ENCODE measurements at places on chromosomes 1 and 21. TPM values are rescaled to one million over a fixed set of nuclear protein-coding genes. Genes with fewer than 3 reads are reported as not detected.

Gene KIF14
- total RNA-seq: 0.54 TPM

Gene TNFSF18
- total RNA-seq: under 0.01 TPM

Gene VSIG8
- not detected for total RNA-seq

Gene DCDC2B
- under 0.01 TPM for total RNA-seq

Gene F13B
- total RNA-seq: not detected

Gene MPZ
- total RNA-seq: 3.5 TPM

Gene ANKRD65
- total RNA-seq: 0.54 TPM

Gene C1orf198
- 7.3 TPM for total RNA-seq

GRCh38 chr1:14375226-14375625 is 223.3 kb upstream of the KAZN start:
- DNase-seq: no peak

DNA sequence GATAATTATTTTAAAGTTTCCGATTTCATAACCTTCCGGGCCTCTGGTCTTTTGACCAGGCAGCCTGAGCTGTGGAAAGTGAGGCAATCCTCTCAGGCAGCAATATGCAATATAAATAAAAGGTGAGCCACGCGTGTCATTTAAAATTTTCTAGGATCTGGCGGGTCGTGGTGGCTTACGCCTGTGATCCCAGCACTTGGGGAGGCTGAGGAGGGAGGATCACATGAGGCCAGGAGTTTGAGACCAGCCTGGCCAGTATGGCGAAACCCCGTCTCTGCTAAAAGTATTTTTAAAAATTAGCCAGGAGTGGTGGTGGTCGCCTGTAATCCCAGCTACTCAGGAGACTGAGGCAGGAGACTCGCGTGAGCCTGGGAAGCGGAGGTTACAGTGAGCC is 546 bp upstream of the ZNF695 start:
- DNase-seq: no peak

DNA sequence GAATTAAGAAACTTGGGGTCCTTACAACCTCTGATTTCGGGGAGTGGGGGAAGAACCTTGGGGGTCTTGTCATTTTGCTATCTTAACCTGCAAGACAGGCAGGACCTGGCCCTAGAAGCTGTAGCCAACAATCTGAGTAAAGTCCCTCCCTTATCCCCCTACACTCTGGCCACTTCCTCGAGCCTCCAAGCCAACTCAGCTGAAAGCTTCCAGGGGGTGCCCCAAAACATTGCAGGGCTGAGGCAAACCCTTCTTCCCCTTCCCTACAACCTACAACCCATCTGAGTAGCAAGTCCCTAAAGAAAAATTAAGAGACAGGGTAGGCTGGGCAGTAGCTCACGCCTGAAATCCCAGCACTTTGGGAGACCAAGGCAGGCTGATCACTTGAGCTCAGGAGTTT is 5.0 kb downstream of the CERS2 start:
- DNase-seq: no peak

GRCh38 chr1:19643121-19643520 is 990 bp upstream of the NBL1 start:
- no peak for DNase-seq

DNA sequence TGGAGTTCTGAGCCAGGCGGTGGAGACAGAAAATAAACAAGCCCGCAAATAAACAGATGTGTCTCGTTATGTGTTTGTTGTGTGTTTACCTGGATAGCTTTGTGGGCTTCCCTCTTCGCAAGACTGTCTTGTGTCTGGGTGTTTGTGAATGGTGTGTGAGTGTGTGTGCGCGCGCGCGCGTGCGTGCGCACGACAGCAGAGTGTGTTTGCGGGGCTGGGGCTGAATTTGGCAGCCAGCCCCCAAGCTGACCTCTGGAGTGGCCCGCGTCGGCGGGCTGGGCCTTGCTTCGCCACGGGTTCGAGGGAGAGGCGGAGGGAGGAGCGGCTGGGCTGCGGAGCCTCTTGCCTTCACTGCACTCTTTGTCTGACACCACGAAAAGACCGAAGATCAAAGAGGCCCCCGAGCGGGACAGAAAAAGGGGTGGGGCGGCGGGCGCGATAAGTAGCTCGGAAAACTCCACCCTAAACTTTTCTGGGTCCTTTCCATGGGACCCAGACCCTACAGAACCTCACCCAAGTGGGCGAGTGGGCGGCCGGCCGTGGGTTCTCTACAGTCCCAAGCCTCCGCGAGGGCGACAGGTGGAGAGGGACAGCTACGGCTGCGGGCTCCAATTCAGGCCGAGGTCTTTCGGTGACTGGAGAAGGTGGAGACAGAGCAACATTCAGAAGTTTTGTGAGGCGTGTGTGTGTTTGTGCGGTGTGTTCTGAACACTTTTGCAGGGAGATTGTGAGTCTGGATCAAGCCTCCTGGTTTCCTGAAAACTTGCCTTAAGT is 14.5 kb downstream of the PAX7 start:
- no peak for DNase-seq

- DNase-seq: no peak
Observed at GRCh38 chr1:29746076-29746665, 509.8 kb downstream of the PTPRU start.

DNA sequence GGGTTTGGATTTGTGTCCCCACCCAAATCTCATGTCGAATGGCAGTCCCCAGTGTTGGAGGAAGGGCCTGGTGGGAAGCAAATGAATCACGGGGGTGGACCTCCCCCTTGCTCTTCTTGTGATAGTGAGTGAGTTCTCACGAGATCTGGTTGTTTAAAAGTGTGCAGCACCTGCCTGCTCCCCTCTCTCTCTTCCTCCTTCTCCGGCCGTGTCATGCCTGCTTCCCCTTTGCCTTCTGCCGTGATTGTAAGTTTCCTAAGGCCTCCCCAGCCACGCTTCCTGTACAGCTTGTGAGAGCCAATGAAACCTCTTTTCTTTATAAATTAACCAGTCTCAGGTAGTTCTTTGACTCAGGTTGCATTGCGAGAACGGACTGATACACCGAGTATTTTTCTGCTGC is 15.9 kb downstream of the CLDN14 start:
- no peak for DNase-seq

- DNase-seq: no peak
Observed at GRCh38 chr1:227824204-227824603, 8.7 kb downstream of the PRSS38 start.

- no peak for DNase-seq
Observed at GRCh38 chr1:166064313-166064926, 102.4 kb downstream of the FAM78B start.

GRCh38 chr1:23325393-23325792 is 18.7 kb downstream of the HNRNPR start:
- no peak for DNase-seq

DNA sequence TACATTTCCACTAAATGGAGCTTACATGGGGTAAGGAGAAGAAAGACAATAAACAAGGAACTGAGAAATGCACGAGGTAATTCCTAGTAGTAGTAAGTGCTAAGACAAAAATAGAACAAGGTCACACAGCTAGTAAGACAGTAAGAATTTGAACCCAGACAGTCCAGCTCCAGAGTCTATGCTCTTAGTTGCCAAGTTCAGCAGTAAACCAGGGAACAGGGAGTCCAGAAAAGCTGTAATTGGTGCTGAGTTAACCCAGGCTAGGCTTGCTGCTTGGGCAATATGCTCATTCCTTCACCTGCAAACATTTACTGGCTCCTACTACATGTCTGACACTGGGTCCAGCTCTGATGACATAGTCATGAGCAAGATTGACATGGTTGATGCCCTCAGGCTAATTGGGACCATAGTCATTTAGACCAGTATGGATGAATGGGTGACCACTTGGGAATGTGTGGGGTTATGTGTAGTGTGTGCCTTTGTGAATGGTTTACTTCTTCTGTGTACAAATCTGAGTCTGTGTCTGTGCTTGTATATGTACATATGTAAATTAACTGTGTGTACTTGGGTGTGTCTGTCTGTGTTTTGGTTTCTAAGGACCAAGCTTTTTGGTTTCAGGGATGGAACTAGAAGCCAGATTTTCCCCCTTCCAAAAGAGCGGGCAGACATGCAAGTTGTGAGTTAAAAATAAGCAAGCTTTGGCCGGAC is 2.0 kb downstream of the GPX7 start:
- no peak for DNase-seq

GRCh38 chr1:151993084-151993733 is 450 bp downstream of the S100A10 start:
- peak; percentile 18 for DNase-seq

DNA sequence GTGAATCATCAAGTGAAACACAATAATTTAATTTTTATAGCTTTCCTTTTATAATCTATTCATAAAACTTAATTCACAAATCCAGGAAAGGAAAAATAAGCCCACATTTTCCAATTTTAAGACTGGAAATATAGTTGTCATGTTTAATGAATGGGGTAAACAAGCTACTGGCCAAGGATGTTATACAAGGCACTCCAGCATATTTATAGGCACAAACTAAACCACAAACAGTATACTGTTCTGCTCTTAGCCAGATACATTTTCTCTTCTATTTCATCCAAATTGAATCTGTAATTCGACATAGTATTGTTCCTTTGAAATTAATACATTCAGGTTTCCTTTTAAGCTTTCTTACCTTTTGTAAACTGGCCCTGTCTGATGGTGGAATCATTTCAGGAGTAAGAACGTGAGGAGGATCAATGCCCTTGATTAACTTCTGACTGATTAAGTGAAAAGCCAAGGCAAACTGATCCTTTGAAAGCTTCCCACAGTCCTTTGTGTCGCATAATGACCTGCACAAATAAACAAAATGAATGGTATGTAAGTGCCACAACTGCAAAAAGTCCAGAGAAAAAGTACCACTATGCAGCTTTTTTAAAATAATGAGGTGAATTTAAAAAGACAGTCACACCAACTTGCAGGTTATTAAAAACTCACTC is 74.4 kb downstream of the EPS15 start:
- no peak for DNase-seq

DNA sequence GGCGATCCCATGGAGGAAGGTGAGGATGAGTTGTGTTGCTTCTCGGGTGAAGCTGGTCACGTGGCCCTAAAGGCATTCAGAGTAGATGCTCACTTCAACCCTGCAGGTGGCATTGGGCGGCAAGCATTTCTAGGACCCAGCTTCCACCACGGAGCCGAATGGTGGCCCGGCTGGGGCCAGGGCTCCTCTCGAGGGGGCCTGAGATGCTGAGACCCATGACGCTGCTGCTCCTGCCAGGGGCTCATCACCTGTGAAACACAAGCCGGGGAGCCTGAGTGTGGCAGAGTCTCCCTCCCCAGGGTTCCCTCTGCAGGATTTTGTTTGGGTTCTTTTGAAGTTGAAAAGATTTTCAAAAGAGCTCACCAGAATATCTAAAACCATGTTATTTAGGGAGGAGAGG is 41.2 kb downstream of the ABCG1 start:
- DNase-seq: no peak

GRCh38 chr1:51058858-51059257 is 43.2 kb upstream of the C1orf185 start:
- no peak for DNase-seq

GRCh38 chr1:174414203-174414602 is 33.6 kb upstream of the GPR52 start:
- DNase-seq: no peak

GRCh38 chr1:3658231-3658615 is 5.9 kb downstream of the TP73 start:
- no peak for DNase-seq

- no peak for DNase-seq
Observed at GRCh38 chr1:204929487-204930154, 59.0 kb downstream of the NFASC start.

DNA sequence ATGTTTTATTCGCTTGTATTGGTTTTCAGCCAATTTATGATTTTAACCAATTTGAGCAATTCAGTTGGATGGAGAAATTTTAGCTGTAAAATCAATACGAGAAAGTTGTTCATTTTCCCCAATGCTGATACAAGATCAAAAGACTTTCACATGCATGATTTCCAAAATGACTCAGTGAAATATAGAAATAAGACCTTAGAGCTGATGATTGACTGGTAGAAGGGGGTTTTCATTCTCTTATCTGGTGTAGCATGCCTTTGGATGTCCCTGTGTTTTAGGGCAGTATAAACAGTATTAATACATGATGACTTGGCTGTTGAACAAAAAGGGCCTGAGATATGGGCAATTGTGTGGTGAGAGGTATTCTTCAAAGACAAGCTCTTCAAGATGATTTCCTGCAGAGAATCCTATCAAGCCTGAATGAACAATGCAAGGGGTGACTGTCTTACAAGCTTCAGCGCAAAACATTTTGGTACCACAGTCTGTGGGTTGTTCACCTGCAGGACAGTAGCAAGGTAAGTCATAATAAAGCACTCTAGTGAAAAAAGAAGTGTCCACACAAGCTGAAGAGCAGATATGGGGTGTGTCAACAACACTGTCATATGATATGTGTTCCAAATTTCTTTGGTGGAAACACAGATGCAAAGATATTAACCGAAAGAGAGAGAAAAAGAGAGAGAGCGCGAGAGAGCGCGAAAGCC is 156.2 kb downstream of the TNFSF18 start:
- no peak for DNase-seq

GRCh38 chr1:173302366-173302765 is 95.2 kb upstream of the TNFSF4 start:
- no peak for DNase-seq

DNA sequence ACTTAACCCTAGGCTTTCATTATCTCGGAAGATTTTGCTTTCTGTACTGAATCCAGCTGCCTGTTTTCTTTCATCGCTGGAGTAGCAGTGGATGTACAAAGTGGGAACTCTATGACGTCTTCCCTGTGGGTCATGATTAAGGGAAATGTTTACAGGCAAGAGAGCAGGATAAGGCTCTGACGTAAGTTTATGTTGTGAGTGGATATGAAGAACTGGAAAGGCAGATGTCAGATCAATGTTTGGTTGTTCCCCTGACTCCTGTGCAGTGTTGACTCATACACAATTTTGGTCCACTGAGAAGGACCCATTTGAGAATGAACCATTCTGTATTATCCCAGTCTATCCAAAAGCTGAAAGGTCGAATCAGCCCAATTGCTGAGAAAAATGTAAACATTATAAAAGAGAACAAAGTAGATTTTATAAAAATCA is 292.4 kb downstream of the GRIK1 start:
- no peak for DNase-seq

GRCh38 chr1:90717356-90717664 is 208 bp upstream of the BARHL2 start:
- no peak for DNase-seq

- no peak for DNase-seq
Observed at GRCh38 chr1:157095091-157095490, 4.5 kb downstream of the ETV3L start.
